Endodermal cell (in vitro differentiated cells): ENCODE measurements at places on chromosomes 1 and 21.
A peak's percentile ranks its signal among the peaks of the same experiment; 100 is the strongest.

- DNase-seq = no peak
Observed at GRCh38 chr1:217983051-217983375, 302.1 kb upstream of the RRP15 start.

- no peak for DNase-seq
Observed at GRCh38 chr1:4318720-4319119, 335.7 kb upstream of the AJAP1 start.

DNA sequence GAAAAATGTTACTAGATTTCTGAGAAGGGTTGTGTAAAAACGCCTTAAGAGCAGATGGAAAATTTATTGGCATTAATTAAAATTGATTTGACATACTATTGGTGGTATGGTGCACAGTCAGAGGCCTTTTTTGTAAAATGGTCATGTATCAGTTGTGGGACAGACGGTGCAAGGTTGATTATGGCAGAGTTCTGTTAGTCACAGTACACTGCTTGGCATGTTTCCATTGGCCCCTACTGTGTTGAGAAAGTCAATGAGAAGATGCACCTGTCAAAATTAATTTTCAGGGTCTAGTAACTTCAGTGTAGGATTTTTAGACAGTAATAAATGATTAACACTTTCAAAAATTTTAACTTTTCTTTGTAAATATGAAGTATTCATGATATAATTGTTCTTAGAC, 4.4 kb downstream of the B3GALT2 start:
- DNase-seq = no peak

DNA sequence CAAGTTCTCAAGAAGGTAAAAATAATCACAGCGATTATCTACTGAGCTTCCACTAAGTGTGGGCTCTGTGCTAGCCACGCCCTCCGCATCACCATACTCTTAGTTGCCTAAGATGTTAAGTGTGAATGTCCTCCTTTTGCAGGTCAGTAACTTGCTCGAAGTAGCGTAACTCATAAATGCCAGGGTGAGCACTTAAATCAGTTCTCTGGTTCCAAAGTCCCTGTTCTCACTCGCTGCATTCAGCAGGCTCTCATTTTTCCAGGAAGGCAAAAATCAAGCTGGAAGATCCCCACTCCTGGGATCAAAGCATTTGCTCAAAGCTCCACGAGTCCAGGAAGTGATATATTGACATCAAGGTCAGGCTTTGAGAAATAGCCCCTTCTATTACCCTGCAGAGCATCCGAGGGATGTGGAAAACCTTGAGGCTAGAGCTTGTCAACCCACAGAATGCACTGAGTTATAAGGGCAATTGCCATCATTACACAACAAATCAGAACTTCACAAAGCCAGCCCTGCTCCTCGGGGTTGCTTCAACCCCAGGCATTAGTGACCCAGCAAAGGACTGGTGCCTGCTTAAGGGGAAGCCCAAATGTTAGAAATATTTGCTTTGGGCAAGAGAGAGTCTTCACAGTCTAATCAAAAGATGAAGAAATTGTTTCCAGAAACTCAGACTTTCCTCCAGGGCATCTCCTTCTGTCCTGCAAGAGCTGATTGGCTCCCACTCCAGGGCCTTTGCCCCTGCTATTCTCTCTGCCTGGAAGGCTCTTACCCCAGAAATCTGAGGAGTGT, 19.5 kb downstream of the SLC30A1 start:
- DNase-seq = no peak

DNA sequence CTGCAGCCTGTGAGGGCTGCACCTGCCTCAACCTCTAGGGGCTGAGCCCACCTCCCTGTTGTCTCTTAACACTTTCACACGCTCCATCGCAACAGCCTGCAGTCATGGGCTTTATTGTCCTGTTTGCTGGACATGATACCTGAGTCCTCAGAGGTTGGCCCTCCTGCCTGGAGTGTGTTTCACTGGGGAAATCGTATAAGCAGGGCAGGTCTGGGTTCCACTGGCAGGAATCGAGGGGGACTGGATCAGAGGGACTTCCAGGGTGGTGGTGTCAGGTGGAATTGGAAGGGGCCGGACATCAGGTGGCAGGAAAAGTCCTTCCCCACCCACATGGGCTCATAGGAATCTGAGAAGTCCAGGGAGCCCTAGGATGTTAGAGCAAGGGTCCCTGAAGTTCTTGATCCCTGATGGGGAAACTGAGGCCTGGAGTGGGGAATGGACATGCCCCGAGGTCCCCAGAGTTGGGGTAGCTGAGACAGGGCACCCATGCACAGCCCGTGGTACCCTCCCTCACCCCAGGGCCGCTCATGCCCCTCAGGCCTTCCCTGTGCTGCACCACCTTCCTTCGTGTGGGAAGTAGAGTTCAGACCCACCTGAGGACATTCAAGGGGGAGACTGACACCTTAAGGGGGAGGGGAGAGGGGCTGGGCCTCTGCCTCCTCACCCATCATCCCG, 66.6 kb downstream of the PIK3CD start:
- DNase-seq = no peak

DNA sequence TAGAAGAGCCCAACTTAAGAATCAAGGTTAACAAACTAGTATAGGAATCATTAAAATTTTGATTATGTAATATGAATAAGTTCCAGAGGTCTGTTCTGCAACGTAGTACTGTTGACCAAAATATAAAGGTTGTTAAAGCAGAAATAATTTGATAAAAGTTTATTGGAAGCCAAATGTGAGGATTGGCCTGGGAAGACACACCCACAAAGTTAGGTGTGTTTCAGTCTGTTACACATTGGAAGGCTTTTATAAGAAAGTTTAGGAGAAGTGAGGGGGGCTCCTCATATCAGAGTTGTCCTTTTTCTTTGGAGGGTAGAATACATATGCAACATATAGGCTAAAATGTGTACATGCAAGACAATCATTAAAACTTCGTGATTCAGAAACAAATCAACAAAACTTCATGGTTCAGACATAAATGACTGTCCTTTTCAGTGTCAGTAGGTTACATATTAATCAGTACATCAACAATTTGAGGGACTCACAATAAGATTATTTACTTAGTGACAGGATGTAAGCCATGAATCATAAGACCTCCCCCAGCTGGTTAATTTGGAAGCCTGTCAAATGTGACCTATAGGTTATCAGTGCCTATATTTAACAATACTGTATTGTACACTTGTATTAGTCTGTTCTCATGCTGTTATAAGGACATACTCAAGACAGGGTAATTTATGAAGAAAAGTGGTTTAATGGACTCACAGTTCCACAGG, 245.0 kb upstream of the B3GALT2 start:
- no peak for DNase-seq

- DNase-seq = no peak
Observed at GRCh38 chr1:67948151-67949080, 102.0 kb downstream of the DIRAS3 start.

- DNase-seq = no peak
Observed at GRCh38 chr1:170853302-170853701, 82.0 kb upstream of the MROH9 start.

DNA sequence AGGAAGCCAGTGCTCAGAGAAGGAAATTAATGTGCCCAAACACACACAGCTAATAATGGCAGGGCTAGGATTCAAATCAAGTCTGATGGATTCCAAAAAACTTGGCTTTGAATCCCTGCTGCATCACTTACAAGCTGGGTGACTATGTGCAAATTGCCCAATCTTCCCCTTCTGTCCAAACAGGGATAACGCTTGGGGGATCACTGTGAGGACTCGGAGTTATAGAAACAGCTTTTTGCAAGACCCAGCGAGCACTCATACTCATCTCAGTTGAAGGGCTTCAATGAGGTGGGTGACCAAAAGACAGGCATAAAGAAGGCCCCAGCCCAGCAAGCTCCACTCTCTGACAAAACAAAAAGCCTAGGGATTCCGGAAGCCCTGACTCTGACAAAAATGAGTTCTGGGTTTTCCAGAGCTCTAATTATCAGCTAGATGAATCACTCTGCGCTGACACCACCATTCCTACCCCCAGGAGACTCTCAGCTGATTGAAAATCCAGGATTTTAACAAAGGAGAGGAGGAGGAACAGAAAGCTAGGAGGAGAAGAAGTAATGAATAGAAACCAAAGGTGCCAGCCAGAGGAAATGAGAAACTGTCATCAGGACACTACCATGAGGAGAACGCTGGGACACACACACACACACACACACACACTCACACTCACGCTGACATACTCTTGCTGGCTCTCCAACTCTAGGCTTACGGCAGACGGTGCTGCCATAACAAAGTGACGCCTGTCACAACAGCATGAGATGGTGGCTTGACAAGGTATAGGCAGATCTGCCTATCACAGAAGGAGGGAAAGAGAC, 1.6 kb upstream of the STK40 start:
- peak; percentile 86 for DNase-seq

- no peak for DNase-seq
Observed at GRCh38 chr1:39288735-39289465, 84.4 kb downstream of the MACF1 start.

DNA sequence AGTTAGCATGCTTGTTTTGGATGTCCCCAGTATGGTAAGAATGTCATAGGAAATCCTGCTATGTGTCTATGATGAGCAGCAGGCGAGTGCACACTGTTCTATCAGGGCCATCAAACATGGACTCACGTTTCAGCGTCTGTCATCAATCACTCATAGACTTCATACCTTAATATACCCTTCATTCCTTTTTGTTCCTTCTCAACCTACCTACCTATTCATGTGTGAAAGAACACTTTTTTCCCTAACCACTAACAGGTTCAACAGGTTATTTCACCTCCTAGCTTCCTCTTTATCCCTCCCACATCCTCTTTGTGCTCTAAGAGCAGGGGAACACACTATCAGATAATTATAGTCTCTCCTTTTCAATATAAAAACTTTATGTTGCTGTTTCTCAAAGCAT, 300.6 kb downstream of the TM2D1 start:
- no peak for DNase-seq

DNA sequence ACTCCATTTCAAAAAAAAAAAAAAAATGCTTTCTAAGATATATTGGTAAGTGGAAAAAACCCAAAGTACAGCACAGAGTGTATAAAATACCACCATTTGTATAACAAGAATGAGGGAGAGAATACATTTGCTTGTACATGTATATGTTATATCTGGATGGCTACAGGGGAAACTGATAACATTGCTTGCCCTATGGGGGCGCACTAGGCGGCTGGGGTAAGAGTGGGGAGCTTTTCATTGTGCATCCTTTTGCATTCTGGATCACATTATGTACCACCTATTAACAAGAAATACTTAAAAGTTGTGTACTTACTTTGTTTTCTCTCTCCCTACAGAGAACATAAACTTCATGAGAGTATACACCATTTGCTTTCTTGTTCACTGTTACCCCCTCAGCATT, 28.6 kb upstream of the OPRD1 start:
- DNase-seq = no peak

- DNase-seq = peak; percentile 97
Observed at GRCh38 chr1:154325583-154326545, 539 bp downstream of the ATP8B2 start.

GRCh38 chr1:24968941-24969585, 39.0 kb upstream of the RUNX3 start:
- no peak for DNase-seq

DNA sequence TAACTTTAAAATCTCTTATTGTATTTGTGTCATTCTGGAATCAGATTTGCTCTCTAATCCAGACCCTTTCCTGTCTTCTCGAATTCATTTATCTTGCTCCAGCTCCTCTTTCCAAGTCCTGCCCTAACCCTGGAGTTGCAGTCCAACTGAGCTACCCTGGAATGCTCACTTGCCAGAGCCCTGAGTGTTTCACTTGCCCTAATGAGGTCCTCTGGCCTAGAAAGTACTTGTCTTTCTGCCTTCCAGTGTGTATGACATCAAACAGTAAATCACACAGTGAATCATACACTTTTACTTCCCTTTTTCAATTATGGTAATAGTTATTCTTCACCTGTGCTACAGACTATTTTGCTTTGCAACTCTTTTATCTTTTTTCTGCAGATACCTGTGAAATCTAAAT, 96.9 kb downstream of the NEK7 start:
- no peak for DNase-seq

DNA sequence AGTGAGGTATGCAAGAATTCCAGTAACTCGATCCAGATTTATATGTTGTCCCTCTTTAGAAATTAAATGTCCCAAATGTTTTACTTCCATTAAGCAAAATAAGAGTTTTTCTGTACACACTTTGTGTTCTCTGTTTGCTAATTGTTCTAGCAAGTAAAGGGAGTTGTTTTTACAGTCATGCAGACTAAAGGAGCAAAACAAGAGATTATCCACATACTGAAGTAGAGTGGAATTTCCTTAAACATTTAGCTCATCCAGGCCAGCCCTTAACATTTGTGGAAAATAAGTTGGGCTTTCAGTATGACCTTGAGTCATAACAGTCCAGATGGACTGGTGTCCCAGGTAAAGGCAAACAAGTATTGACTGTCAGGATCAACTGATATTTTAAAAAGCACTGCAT, 44.1 kb upstream of the TINAGL1 start:
- no peak for DNase-seq

DNA sequence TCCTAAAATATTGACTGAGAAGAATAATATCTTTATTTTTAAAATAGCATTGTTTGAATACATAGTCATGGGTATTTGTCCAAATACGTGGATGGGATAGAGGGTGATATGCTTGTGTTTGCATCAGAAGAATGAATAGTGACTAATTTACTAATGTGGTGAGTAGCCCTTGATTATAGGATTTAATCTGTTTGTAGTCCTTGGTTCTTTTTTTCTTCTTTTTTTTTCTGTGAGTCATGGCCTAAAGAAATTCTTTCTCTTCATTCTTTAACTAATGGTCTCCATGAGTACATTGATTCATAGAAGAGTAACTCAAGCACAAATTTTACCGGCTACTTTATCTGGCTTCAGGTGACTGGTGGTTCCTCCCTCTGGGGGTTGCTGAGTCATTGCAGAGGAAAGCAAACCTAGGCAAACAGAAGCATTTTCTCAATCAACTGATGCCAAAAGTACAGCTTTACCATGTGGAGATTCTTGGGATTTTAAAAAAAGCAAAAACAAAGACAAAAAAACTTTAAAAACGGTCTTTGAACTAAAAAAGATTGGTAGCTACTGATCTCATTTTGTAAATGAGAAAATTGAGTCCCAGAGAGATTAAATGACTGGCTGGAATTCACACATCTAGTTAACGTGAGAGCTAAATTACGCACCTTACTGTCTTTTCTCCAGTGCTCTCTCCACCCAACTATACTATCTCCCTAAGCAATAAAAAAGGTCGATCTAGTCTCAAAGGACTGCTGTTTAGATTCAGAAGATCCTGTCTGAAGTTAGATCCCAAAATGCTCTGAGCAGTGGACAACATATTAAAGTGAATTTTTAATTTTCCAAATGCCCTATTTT, 40.5 kb downstream of the AK5 start:
- peak; percentile 64 for DNase-seq

- no peak for DNase-seq
Observed at GRCh38 chr1:235073968-235074522, 54.6 kb downstream of the TOMM20 start.

DNA sequence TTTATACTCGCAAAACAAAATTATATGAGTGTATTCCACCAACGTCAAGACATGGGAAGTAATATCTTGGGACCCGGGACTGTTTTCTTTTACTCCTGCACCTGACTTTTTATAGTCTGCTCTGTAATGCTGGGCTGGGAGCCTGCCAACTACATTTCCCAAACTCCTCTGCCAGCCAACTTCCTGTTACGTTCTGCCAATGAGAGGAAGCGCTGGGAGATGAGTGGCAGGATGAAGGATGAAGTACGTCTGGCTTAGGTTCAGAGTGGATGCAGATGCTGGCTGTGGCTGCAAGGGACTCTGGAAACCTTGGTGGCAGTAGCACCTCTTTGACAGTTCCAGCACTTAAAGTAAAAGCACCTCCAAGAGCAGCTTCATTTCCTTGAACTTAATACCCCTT, 59.6 kb downstream of the USP24 start:
- DNase-seq = peak; percentile 73
